Activated naive CD4-positive, alpha-beta T cell (primary cell): ENCODE measurements at places on chromosomes 13 and 19.

DNA sequence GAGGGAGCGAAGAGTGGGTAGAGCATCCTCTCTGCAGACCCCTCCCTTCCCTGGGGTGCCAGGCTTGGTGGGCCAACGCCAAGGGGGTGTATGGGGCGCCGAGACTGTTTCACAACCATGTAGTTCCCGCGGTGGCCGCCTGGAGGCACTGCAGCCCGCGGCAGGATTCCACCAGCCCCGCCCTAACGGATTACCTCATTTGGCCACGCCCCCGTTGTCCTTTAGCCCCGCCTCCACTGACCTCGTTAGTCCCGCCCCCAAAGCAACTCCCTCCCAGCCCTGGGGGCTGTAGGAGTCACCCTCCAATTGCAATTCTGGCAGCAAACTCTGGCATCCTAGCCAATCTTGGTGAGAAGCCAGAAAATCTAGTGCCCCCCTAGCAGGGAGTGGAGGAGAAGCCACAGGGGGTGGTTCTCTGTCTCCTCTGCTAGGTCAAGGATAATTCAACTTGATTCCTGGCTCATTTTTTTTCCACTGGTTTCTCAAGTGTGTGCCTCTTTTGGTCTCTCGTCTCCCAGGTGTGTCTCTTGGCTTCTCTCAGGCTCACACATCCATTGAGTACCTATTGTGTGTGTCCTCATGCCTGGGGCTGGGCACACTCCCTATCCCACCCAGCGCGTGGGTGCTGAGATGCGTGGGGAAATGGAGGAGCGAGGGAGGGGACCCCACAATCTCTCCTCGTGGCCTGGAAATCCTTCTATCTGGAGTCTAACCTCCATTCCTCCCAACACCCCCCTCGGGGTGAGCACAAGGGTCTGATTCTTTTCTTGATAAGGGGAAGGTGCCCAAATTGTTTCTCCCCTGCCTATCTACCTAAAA, 2.0 kb downstream of the OLFM2 start:
- peak; percentile 75 for DNase-seq

DNA sequence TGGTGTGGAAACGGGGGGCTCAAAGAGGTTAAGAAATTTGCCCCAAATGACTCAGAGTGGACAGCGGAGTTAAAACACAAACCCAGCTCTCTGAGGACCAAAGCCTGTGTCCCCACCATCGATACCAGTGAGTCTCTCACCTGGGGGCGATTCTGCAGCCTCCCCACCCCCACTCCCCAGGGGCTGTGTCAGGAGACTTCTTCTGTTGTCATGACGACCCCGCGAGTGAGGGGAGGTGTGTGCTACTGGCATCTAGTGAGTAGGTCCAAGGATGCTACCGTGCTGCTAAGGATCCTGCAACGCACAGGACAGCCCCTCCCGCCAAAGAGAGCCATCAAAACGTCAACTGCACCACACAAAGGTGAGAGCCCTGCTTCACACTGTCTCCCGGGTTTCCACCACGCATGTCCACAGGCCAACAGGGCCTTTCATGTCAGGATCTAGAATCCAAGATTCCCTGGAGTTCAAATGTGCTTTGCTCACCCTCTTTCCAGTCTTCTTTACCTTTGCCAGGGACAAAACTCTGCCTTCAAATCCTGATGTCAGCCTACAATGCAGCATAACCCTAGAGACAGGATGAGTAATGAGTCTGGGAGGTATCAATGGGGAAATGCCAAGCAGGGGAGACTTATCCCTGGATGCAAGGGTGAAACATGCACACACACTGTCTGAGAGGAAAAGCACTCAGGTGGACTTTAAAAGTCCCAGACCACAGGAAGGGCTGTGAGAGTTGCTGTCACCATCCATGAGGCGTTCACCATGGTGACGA, 3.9 kb downstream of the RANBP3 start:
- DNase-seq, result no peak

GRCh38 chr13:109697936-109698335, 88.4 kb downstream of the IRS2 start:
- DNase-seq, result no peak

- DNase-seq, result peak; percentile 41
These were observed 6.7 kb downstream of the NAPSA start for GRCh38 chr19:50358483-50359327.

DNA sequence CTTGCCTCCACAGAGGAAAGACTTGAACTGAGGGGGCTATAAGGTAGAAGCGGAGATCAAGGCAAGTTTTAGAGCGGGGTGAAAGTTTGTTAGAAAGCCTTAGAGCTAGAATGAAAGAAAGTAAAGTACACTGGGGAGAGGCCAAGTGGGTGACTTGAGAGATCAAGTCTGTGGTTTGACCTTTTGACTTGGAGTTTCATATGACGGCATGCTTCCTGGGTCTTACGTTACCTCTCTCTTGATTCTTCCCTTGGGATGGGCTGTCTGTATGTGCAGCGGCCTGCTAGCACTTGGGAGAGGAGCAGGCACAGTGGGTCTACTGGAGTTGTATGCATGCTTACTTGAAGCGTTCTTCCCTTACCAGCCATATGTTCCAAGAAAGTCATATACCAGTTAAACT, 1768.5 kb downstream of the PCDH9 start:
- no peak for DNase-seq

DNA sequence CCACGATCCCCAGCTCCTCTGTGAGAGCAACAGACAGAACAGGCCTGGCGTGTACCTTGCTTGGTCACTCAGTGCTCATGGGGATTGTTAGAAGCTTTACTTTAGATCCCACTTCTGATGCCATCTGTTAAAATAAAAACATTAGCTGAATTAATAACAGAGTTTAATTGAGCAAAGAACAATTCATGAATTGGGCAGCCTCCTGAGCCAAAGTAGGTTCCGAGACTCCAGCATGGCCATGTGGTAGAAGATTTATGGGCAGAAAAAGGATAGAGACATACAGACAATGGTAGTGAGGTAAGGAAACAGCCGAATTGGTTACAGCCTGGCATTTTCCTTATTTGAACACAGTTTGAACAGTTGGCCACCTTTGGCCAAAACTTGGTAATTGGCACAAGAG, 223.9 kb upstream of the TRPC4 start:
- no peak for DNase-seq

DNA sequence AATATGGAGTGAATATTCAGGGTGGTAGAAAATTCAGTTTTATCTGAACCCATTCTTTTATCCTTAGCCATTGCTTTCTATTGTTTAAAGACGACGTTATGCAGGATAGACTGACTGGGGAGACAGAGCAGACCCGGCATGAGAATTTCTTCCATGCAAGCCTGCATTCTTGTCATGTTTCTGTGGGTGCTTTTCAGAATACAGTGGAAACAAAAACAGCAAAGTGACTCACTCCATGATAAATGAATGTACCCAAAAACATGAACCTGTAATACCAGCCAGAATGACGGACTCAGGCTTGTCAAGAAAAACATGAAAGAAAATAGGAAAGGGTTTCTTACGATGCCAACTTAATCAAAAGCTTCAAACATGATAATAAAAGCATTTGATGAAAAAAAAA, 924.0 kb downstream of the EFNB2 start:
- no peak for DNase-seq

GRCh38 chr19:1754636-1755466, 1.5 kb downstream of the ONECUT3 start:
- DNase-seq, result no peak

GRCh38 chr19:9878511-9879196, 43.5 kb downstream of the PIN1 start:
- DNase-seq, result no peak

- DNase-seq, result no peak
These were observed 51.7 kb upstream of the RNF113B start for GRCh38 chr13:98228661-98229341.
